Breast epithelium (tissue), 4 donors: ENCODE measurements at places on chromosomes 6 and 20.
A peak's percentile ranks its signal among the peaks of the same experiment; 100 is the strongest.

DNA sequence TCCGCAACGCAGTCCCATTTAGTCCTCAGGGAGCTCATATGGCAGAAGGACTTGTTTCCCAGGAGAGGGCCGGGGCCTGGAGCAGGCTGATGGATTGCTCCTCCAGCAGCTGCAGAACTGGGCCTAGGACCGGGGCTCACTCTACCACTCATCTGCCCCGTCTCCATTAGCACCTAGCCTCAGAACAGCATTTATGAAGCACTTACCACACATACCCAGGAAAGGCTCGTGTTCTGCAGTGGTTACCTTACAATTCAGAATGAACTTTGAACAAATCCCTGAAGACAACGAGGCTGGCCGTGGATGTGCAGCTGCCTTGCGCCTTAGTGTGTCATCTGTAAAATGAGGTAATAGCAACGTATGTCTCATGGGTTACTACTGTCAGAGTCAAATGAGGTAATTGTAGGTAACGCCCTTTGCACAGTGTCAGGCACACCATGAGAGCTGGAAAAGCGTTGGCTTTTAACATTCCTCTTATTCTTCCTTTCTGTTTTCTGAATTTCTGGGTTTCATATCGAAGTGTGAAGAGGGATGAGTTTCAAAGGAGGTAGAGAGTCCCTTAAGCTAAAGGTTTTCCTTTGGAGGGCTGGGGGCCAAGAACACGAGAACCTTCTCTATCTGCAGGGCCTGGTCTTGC, 46.3 kb upstream of the CD93 start:
- no peak for DNase-seq

GRCh38 chr6:167073679-167074274, 49.1 kb upstream of the CCR6 start:
- DNase-seq: no peak

DNA sequence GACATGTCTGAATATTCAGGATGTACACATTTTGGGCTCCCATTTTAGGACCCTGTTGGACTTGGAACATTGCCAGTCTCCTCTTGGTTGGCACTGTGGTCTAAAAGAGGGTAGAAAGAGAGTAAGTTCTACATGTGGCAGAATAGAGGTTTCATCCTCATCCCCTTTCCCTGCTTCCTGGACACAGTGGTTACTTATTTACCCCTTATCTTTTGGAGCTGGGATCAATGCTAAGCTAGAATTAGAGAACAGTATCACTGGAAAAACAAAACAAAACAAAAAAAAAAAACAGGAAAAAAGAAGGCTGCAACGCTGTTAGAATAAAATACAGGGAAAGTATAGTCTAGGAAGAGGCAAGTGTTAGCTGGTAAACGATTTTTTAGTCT, 790.6 kb downstream of the MAFB start:
- no peak for DNase-seq

- DNase-seq: no peak
These were observed 79.9 kb downstream of the THBS2 start for GRCh38 chr6:169173532-169174268.

- no peak for DNase-seq
These were observed 22.7 kb upstream of the TFAP2C start for GRCh38 chr20:56606174-56606945.

DNA sequence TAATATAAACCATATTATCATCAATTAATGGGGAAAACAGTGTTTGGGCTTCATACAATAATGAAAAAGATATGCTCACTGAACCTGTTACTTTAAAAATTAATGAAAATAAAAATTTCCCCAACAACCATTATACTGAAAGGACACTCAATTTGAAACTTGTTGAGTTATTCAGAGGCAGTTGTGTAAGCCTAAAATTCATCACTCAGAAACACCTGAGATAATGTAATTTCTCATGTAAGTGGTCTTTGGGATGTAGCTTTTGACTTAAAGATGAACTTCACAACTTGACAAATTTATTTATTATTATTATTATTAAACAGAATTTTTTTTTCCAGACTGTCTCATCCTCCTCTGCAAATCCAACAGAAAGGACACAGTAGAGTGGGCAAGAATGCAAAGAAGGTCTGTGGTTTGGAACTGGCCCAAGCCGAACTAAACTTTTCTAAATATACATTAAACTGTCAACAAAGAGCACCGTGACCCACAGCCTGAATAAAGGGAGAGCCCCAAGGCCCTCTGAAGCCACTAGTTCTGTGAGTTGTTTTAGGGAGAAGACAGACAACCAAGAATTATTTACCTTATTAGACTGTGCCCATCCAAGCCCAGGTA, 32.2 kb upstream of the HEY2 start:
- no peak for DNase-seq

GRCh38 chr6:47836046-47836445, 54.2 kb downstream of the OPN5 start:
- DNase-seq: no peak

- DNase-seq: no peak
These were observed 57.3 kb downstream of the UBE2V1 start for GRCh38 chr20:50055524-50056083.

DNA sequence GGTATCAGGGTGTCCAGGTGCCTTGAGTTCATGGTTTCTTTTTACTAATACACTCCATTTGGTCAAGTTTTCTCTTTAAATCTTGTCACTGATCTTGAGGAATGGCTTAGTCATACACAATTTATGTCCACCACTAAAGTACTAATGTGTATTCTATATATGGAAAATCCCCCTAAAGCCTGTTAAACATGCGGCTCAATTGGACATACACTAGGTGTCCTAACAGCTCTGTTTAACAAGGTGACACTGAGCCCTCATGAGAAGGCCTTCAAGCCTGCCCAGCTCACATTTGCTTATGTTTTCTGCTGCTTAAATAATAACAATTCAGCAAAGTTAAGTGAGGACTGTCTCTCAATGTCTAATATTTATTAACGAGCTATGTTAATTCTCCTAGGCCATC, 31.5 kb downstream of the PDE7B start:
- no peak for DNase-seq

DNA sequence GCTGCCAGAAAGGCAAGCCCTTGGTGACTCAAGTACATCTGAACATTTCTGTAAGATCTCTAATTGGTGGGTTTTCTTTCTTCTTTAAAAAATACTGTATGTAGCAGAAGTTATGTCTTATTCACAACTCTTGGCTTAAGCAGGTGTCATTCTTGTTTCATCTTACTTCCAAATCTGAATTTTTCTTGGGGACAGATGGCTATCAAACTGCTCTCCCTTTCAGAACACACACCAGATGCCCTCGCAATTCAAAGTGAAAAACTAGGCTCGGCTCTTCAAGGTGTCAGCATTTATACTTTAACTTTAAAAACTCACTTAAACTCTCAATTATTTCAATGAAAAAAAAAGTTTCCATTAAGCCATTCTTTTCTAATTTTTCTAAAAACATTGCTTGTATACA, 49.7 kb downstream of the PAK5 start:
- DNase-seq: no peak

DNA sequence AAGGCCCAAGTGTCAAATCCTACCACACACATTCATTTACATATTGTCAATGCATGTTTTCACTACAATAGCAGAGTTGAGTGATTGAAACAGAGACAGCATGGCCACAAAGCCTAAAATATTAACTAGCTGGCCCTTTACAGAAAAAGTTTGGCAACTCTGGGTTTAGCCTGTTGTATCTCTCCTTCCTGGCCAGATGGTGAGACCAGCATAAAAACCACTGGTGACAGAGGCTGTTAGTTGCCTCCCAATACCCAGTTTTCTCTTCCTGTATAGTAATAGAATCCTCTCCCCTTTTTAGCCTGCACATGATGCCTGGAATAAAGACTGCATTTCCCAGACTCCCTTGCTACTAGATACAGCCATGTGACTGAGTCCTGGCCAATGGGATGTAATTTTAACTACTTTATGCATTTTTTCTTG, 100.0 kb upstream of the TAB2 start:
- no peak for DNase-seq

DNA sequence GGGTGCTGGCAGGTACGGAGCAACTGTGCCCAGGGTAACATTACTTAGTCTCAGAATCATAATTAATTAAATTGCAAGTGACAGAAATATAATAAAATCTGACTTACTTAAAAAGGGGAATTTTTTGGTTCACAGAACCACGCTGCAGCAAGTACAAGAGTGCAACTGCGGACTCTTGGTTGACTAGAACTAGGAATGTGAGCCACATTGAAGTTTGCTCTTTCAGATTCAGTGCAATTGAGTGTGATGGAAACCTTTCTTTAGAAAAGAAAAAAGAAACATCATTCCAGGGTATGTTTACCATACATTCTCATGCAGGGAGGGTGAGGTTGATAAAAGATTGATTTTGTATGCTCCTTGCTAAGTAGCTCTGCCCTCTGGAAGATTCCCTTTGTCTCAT, 45.0 kb upstream of the GGTLC1 start:
- DNase-seq: no peak

GRCh38 chr6:154386848-154387717, 30.5 kb upstream of the IPCEF1 start:
- no peak for DNase-seq

- no peak for DNase-seq
These were observed 239.2 kb upstream of the FKBP1C start for GRCh38 chr6:62971976-62972658.

- no peak for DNase-seq
These were observed 11.2 kb downstream of the ZNF337 start for GRCh38 chr20:25685276-25686080.

- peak; percentile 76 for DNase-seq
These were observed 15.2 kb upstream of the MRPS18A start for GRCh38 chr6:43702534-43703440.

DNA sequence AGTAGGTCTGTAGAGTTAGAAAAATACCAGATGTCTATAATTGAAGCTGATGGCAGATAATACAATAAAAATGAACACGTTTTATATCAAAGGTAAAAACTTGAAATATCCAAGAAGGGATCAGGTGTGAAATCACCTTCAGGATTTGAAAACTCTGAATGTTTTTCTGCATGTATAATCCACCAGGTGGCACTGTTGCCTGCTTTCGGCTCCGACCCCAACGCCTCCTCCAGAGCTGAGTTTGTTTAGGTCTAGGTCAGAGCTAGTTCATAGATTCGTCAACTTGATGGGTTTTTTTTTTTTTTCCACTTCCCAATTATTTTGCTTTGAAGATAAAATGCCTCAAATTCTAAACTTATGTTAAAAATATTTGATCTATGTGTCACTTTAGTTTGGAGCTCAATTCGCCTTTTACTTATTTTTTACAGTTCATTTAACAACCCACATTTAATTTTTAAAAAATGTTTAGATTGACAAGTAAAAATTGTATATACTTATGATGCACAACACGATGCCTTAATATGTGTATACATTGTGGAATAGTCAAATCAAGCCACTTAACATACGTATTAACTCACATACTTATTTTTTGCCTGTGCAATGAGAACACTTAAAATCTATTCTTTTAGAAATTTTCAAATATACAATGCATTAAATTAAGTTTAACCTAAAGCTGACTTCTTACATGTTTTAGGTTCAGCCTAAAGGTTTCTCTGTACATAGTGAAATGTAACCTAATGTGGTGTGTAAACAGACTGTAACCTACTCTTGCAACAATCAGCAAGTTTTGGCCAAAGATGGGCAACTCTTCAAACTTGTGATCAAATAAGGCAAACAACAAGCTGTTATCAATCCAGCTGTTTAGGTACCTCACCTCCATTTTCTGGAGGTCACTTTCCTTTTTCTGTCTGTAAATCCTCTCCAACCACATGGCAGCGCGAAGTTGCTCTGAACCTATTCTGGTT, 39.4 kb upstream of the ENPP4 start:
- peak; percentile 55 for DNase-seq

DNA sequence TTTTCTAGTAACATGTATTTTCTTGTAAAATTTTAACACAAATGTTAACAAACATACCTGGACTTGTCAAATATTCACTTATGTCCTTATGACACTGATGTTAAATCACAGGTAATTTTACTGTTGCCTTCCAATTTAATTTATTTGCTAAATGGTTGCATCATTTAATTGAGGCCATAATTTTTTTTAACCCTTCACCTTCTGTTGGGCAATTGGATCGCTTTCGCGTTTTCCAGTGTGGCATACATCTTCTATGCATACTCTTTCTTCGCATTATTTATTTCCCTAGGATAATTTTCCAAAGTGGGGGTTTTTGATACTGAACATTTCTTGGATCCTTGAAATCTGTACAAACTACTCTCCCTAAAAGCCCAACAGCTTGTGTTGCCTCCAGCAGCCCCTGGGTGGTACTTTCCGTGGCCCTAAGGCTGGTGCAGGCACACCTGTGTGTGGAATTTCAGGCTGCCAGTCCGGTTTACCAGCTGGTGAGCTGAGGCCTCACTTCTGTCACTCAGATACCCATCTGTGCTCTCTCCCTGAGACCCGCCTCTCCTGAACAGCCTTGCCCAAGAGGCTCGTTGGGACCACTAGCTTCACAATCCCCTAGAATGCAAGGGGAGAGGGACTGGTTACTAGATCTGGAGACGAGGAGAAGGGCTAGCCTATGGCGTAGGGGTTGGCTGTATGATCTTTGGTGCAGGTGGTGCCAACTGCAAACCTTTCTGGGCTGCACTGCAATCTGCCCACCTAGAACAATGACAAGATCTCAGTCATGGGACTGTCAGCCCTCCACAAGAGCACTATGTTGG, 11.2 kb upstream of the C20orf144 start:
- peak; percentile 76 for DNase-seq

- no peak for DNase-seq
These were observed 93.7 kb downstream of the SSR1 start for GRCh38 chr6:7219310-7219709.

GRCh38 chr6:126913651-126914050, 204.8 kb upstream of the RSPO3 start:
- no peak for DNase-seq

- DNase-seq: no peak
These were observed 56.9 kb upstream of the CD2AP start for GRCh38 chr6:47420394-47421371.

- DNase-seq: no peak
These were observed 35.9 kb downstream of the BEND3 start for GRCh38 chr6:107079429-107079828.

GRCh38 chr20:63471002-63471716, 1.3 kb downstream of the KCNQ2 start:
- DNase-seq: no peak

GRCh38 chr6:34532230-34532629, 23.9 kb downstream of the SPDEF start:
- no peak for DNase-seq

GRCh38 chr6:84588697-84589080, 175.7 kb downstream of the TBX18 start:
- DNase-seq: no peak

- no peak for DNase-seq
These were observed 18.6 kb downstream of the KCNK17 start for GRCh38 chr6:39295611-39296011.

GRCh38 chr6:79543886-79544285, 6.7 kb upstream of the LCA5 start:
- no peak for DNase-seq

- no peak for DNase-seq
These were observed 1078.4 kb downstream of the KIF16B start for GRCh38 chr20:15494851-15495250.

- no peak for DNase-seq
These were observed 387.8 kb downstream of the PLCB1 start for GRCh38 chr20:8519887-8520286.
